ENCODE measurements at places on chromosomes 11 and 22.

GRCh38 chr22:40340044-40340443, 6.3 kb upstream of the ADSL start:
- no peak for DNase-seq

GRCh38 chr11:128493570-128493965, 93.8 kb downstream of the ETS1 start:
- no peak for DNase-seq

DNA sequence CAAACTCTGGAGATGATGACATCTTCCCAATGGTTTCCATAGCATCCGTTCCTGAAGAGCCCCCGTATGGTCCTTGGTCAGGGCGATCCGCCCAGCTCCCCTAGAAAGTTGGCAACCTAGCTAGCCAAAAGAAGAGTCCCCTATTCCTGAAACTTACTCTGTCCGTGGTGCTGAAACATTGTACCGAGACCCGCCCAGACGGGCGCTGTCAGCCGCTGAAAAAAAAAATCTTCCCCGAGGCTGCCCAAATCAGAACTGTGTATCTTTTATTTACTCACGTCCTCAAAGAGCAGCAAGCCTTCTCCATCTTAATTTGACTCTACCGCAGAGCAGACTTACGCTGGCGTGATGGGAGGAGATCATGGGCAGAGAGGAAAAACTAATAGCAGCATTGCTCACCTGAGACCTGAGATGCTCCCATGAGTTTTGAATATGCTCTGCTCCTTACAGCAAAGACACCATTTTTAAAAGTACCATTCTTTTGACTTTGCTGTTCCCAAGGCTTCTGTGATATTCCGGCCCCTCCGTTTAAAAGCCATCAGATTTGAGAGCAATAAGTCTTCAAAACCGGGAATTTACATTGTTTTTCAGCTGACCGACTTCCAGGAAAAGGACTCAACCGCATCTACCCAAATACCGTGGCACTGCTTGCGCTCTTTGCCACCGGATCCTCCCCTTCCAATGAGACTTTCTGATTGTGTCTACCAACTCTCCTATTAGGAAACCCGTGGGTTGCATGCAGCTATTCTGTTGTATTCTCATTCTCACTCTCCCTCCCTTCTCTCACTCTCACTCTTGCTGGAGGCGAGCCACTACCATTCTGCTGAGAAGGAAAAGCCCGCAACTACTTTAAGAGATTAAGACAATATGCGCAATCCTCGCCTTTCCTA, at the start of gene SLC17A6:
Gene SLC17A6, plus strand, starts transcription at position 786 of the 890 bp plus-strand sequence. CDS start 153 bp downstream, outside the sequence.
- DNase-seq = no peak

DNA sequence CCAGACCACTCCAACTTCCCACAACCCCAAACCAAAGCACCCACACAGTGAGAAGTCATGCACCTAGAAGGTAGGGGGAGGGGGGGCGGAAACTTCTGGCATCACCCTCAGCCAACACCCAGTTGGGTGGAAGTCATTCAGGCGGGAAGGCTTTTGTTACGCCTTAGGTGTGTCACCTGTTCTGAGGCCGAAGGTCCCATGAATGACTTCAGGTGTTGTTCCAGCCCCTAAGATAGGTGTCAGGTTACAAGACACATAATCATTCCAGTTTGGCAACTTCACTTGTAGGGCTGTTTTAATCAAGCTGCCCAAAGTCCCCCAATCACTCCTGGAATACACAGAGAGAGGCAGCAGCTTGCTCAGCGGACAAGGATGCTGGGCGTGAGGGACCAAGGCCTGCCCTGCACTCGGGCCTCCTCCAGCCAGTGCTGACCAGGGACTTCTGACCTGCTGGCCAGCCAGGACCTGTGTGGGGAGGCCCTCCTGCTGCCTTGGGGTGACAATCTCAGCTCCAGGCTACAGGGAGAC, at the start of gene TMPRSS4:
Gene TMPRSS4, plus strand, starts transcription at position 325 of the 528 bp plus-strand sequence. CDS start 225 bp downstream, outside the sequence.
- DNase-seq = no peak

DNA sequence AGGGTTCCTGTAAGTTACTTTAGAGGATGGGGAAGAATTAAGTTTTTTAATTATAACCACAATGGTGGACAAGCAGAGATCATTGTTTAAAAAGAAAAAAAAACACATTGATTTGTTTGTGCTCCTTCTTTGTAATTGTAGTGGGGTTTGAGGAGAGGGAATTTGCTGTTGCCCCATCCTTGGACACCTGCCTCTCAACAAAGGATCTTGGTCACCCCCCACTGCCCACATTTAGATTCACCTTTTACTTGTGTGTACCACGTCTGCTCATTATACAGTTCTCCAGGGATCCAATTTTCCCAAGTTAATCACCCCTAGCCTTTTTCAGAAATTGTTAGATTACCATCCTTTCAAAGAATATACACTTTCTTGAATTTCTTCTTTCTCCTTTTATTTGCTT, 53.0 kb downstream of the DNAJC24 start:
- DNase-seq = no peak

- DNase-seq = no peak
These were observed 30.1 kb upstream of the FIBIN start for GRCh38 chr11:26963764-26964163.
